Anterior cingulate cortex (tissue), 58 donors: ENCODE measurements at places on chromosomes 6 and 20.

DNA sequence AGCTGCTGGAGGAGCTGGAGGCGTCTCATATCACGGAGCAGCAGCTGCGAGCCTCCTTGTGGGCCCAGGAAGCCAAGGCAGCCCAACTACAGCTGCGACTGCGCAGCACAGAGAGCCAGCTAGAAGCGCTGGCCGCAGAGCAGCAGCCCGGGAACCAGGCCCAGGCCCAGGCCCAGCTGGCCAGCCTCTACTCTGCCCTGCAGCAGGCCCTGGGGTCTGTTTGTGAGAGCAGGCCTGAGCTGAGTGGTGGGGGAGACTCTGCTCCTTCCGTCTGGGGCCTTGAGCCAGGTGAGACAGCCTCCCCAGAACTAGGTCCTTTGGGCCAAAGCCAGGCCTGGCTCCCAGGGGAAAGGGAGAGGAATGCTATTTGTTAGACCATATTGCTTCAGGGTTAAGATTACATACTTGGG, 31.7 kb downstream of the C20orf173 start:
- no peak for DNase-seq

- no peak for DNase-seq
These were observed 43.4 kb upstream of the FABP7 start for GRCh38 chr6:122736163-122736562.

- no peak for DNase-seq
These were observed 43.1 kb downstream of the ZNF217 start for GRCh38 chr20:53550280-53551187.

DNA sequence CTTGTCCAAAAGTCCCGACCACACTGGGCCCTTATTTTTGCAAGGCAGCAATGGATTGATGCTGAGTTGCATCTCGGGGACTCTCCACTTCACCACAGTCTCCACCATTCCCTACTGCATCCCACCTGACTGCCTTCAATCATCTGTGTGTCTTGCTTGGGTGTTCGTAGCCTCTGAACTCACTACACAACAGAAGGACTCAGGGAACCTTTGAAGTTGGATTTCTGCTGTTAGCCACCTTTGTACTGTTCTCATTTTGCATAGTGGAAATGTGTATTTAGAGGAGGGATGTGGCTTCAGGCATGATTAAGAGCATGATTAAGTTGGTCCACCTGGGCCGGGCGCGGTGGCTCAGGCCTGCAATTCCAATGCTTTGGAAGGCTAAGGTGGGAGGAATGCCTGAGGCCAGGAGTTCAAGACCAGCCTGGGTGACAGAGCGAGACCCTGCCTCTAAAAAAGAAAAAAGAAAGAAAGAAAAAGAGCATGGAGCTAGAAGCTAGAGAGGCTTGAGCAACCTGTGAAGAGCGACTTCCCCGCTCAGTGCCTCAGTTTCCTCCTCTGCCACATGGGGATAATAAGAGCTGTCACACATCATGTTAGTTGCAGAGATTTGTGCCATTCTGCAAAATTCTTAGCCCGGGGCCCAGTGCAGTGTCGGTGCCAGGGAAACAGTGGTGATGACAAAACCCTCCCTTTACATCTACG, 121.3 kb upstream of the PTPN1 start:
- no peak for DNase-seq

DNA sequence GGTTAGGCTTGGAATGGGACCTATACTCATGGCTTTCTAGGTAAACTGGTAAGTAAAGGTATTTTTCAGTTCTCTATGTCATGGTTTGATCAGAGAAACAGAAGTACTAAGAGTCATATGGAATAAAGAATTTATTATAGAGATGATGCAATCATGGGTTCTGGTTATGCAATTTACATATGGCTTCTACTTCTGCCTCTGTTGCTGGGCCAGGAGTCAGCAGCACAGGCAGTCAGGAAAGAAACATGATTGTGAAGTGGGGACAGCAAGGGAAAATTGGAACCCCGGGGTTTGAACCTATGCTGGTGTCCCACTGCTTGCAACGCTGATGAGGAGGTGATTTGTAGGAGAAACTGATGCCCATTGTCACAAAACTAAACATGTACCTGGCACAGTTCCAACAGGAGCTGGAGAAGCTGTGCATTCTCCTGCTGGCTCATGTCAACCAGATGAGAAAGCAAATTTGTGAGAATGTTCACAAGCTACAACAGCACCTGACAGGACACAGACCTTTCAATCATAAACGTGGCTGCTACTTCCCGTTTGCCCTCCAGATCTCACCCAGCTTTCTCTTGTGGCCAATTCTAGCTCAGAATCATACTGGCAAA, 887.1 kb downstream of the TFAP2A start:
- DNase-seq: no peak

DNA sequence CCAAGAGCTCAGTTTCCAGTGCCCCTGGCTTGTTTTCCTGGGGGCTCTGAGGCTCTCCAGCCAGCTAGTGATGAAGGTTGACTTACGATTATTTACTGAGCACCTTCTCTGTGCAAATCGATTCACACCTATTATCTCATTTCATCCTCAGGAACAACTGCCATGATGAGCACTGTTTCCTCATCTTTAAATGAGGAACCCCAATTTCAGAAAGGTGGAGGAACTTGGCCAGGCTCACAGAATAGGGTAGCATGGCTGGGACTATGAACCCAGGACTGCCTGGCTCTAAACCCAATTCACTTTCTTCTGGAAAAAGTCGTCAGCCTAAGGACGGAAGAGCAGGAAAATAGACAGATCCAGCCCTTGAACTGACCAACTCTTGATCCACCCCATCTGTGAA, 3.5 kb upstream of the BPI start:
- no peak for DNase-seq
